Right lung (tissue), 10 donors: ENCODE measurements at places on chromosomes 5 and 9. TPM values are rescaled to one million over a fixed set of nuclear protein-coding genes. Genes with fewer than 3 reads are reported as not detected.

GRCh38 chr5:173686950-173687349 is 70.5 kb upstream of the BOD1 start:
- no peak for DNase-seq

GRCh38 chr5:76537073-76537543 is 86.1 kb downstream of the F2RL2 start:
- DNase-seq, result no peak

- no peak for DNase-seq
Observed at GRCh38 chr9:83698976-83699585, 8.7 kb downstream of the UBQLN1 start.

Gene FAM200C
- polyA plus RNA-seq, result 15.2 TPM

- DNase-seq, result no peak
Observed at GRCh38 chr9:37827483-37828165, 27.0 kb downstream of the DCAF10 start.
